ENCODE measurements at places on chromosomes 7 and 10.

GRCh38 chr10:97312897-97313296 lies 6.2 kb upstream of the FRAT1 start:
- no peaks in the 10 kb centered on the region for H3K36me3 ChIP-seq
- no peak for DNase-seq
- peaks cover 8% of the 10 kb centered on the region for H3K4me1 ChIP-seq
- H3K4me3 ChIP-seq, result no peak overlapping the region
- no peak overlapping the region for H3K27ac ChIP-seq

DNA sequence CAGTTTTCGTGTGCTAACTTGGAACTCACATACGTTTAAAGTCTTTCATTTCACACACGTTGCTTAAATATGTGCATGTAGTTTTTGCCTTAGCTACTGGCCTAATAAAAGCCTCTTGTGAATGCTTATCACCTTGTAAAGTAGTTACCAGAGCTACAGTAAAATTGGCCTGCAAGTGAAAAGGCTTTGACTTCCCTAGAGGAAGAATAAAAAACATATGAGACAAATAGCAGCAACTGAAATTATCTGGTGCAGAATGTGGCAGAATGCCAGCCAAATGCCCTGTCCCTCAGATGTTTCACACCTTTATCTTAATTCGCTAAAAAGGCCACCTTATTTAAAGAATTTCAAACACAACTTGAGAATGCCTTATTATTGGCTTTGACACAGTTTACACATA lies 28.1 kb upstream of the RPA3 start:
- no peak overlapping the region for H3K4me3 ChIP-seq
- no peaks in the 10 kb centered on the region for H3K4me1 ChIP-seq
- H3K27me3 ChIP-seq, result no peaks in the 10 kb centered on the region
- H3K36me3 ChIP-seq, result no peaks in the 10 kb centered on the region
- H3K27ac ChIP-seq, result no peak overlapping the region

DNA sequence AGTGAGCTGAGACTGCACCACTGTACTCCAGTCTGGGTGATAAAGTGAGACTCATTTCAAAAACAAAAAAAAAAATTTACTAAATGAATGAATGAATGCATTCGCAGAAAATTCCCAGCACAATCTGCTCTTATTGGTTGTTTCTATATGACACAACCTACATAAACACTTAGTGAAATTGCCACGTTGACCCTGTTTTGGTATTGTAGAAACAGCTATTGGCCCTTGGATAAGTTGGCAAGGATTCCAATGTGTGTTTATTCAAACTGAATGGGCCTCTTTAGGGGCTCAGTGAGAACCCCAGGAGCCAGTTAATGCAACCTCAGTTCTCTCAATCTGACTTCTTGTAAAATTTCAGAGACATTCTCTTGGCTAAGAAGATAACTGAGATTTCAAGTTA lies 66.0 kb downstream of the HHEX start:
- H3K4me1 ChIP-seq, result no peaks in the 10 kb centered on the region
- H3K27me3 ChIP-seq, result no peaks in the 10 kb centered on the region
- no peak for DNase-seq
- H3K27ac ChIP-seq, result peak overlapping the region; percentile 85
- H3K36me3 ChIP-seq, result no peaks in the 10 kb centered on the region
- no peak overlapping the region for H3K4me3 ChIP-seq

GRCh38 chr7:471866-472639 lies 47.6 kb downstream of the PDGFA start:
- peaks cover 26% of the 10 kb centered on the region for H3K4me1 ChIP-seq
- DNase-seq, result peak; percentile 83

- no peak for DNase-seq
- H3K27me3 ChIP-seq, result no peaks in the 10 kb centered on the region
- no peak overlapping the region for H3K4me3 ChIP-seq
Measured at GRCh38 chr7:47373871-47374451, 207.9 kb downstream of the TNS3 start.

DNA sequence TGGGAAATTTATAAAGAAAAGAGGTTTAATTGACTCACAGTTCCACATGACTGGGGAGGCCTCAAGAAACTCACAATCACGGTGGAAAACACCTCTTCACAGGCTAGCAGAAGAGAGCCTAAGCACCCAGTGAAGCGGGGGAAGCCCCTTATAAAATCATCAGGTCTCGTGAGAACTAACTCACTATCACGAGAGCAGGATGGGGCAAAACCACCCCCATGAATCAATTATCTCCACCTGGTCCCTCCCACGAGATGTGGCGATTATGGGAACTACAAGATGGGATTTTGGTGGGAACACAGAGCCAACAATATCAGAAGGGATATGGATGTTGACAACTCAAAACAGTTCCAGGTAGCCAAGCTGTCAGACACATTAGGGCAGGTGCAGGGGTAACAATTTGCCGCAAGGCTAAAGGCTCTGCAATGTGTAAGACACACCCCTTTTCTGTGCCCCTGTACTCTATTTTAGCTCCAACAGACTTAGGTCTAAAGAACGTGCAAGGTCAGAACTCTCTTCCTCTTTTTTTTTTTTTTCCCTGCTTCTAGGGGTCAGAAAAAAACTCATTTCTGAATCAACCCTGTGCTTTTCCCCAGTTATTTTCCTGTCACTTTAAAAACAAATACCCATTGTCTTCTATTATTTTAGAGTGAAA lies 30.7 kb upstream of the RBM20 start:
- H3K4me3 ChIP-seq, result no peak overlapping the region
- no peaks in the 10 kb centered on the region for H3K36me3 ChIP-seq
- DNase-seq, result no peak
- H3K27me3 ChIP-seq, result no peaks in the 10 kb centered on the region

GRCh38 chr7:123498601-123499000 lies 35.8 kb downstream of the IQUB start:
- no peaks in the 10 kb centered on the region for H3K27me3 ChIP-seq
- H3K27ac ChIP-seq, result no peak overlapping the region
- no peak for DNase-seq
- H3K4me1 ChIP-seq, result no peaks in the 10 kb centered on the region

GRCh38 chr10:92238586-92239098 lies 52.2 kb downstream of the CPEB3 start:
- no peaks in the 10 kb centered on the region for H3K36me3 ChIP-seq
- H3K4me3 ChIP-seq, result peak overlapping the region; percentile 68
- peaks cover 30% of the 10 kb centered on the region for H3K4me1 ChIP-seq
- DNase-seq, result no peak

GRCh38 chr10:104045151-104046089 lies 40.3 kb downstream of the COL17A1 start:
- H3K4me1 ChIP-seq, result no peaks in the 10 kb centered on the region
- H3K36me3 ChIP-seq, result no peaks in the 10 kb centered on the region
- H3K4me3 ChIP-seq, result no peak overlapping the region
- DNase-seq, result no peak

GRCh38 chr7:148442933-148443332 lies 147.6 kb upstream of the C7orf33 start:
- no peak for DNase-seq
- no peaks in the 10 kb centered on the region for H3K4me1 ChIP-seq
- H3K4me3 ChIP-seq, result no peak overlapping the region
- no peak overlapping the region for H3K27ac ChIP-seq
- H3K36me3 ChIP-seq, result no peaks in the 10 kb centered on the region

DNA sequence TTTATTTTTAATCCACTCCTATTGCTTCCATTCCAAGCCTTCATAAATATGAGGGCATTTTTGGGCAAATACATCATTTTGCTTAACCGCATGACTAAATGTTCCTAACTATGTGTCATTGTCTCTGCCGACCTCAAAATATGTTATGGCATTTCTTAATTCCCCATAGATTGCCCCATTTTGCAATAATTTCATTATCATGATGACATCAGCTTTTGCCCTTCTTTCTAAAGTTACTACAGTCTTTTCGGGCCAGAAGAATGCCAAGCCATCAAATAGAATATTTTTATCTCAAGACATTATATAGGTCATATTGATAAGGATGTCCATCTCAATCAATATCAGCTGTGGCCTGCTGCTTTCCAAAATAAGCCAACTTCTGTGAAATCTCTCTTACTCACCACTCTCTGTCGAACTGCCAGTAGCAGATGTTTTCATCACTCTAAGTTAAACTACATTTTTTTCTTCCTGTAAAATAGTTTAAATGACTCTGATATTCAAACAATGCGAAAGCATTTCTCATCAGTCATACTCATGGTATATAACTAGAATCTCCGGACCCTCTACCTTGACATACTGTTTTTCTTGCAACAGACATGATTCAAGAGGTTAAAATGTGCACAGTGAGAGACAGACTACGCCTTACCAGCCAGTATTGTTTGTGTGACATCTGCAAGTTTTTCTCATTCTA lies 1254.6 kb upstream of the CELF2 start:
- H3K4me3 ChIP-seq, result no peak overlapping the region
- no peaks in the 10 kb centered on the region for H3K36me3 ChIP-seq
- H3K27me3 ChIP-seq, result no peaks in the 10 kb centered on the region
- no peak for DNase-seq
- no peaks in the 10 kb centered on the region for H3K4me1 ChIP-seq

GRCh38 chr7:39693812-39694211 lies 70.4 kb downstream of the RALA start:
- H3K4me3 ChIP-seq, result no peak overlapping the region
- DNase-seq, result no peak
- H3K27me3 ChIP-seq, result no peaks in the 10 kb centered on the region
- peaks cover 13% of the 10 kb centered on the region for H3K36me3 ChIP-seq

GRCh38 chr10:48804740-48805182 lies 120.1 kb downstream of the WDFY4 start:
- H3K4me1 ChIP-seq, result no peaks in the 10 kb centered on the region
- H3K27me3 ChIP-seq, result no peaks in the 10 kb centered on the region
- no peak overlapping the region for H3K27ac ChIP-seq
- no peaks in the 10 kb centered on the region for H3K36me3 ChIP-seq
- no peak overlapping the region for H3K4me3 ChIP-seq

DNA sequence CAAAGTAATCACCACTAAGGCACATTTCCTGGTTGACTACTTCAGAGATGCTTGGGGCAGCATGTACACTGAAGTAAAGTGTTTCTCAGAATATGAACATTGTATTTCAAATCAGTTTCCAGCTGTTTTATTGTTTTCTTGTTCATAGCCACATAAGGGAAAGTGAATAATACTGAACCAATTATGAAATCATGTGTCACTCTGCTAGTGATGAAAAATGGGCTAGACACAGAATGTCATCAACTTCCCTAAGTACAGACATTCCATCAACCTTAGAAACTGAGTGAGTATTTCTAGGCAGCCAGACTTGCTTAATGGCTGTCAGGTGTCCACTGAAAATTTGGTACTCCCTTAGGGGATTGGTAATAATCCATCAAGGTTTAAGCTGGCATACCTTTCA lies 603.5 kb downstream of the ARL4A start:
- no peaks in the 10 kb centered on the region for H3K36me3 ChIP-seq
- H3K27me3 ChIP-seq, result no peaks in the 10 kb centered on the region
- no peaks in the 10 kb centered on the region for H3K4me1 ChIP-seq
- no peak for DNase-seq

GRCh38 chr10:60339757-60340156 lies 49.9 kb downstream of the ANK3 start:
- no peak for DNase-seq
- no peaks in the 10 kb centered on the region for H3K4me1 ChIP-seq
- H3K4me3 ChIP-seq, result no peak overlapping the region
- no peaks in the 10 kb centered on the region for H3K27me3 ChIP-seq
- H3K36me3 ChIP-seq, result no peaks in the 10 kb centered on the region

- no peak overlapping the region for H3K27ac ChIP-seq
- no peaks in the 10 kb centered on the region for H3K4me1 ChIP-seq
- peaks cover 7% of the 10 kb centered on the region for H3K27me3 ChIP-seq
- no peak overlapping the region for H3K4me3 ChIP-seq
Measured at GRCh38 chr7:158061884-158062656, 525.6 kb downstream of the PTPRN2 start.

GRCh38 chr7:1192171-1192676 lies 32.2 kb upstream of the ZFAND2A start:
- no peaks in the 10 kb centered on the region for H3K4me1 ChIP-seq
- no peaks in the 10 kb centered on the region for H3K36me3 ChIP-seq
- H3K27ac ChIP-seq, result no peak overlapping the region
- H3K4me3 ChIP-seq, result no peak overlapping the region

- no peak overlapping the region for H3K4me3 ChIP-seq
- no peaks in the 10 kb centered on the region for H3K27me3 ChIP-seq
- no peak for DNase-seq
Measured at GRCh38 chr7:35356495-35356894, 102.6 kb upstream of the TBX20 start.

DNA sequence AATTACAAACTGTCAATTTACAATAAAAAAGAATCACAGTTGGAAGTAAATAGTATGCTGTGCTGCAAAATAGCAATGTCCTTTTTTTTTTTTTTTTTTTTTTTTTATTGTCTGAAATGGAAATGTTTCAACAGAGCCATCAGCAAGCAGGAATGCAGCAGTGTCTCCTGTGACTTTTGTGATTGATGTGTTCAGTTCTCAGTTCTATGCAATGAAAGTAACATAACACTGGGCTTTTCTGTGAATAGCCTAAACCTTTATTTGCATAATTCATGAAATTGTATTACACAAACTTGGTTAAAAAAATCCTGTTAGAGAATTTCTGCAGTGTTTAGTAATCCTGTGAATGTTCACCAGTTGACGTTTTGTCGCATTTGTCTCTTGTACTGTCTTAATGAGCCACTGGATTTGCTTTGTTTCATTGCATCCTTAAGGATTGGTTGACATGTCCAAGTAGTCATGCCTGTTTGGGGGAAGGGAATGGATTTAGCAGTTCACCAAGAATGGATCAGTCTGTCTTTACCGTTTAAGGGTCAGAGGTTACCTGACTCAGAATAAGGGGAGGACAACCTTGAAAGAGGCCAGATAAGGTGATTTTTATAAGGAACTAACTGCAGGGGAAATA lies 192.7 kb downstream of the MLLT10 start:
- no peak for DNase-seq
- peaks cover 18% of the 10 kb centered on the region for H3K36me3 ChIP-seq
- H3K4me1 ChIP-seq, result peaks cover 11% of the 10 kb centered on the region
- no peak overlapping the region for H3K27ac ChIP-seq
- H3K4me3 ChIP-seq, result no peak overlapping the region

DNA sequence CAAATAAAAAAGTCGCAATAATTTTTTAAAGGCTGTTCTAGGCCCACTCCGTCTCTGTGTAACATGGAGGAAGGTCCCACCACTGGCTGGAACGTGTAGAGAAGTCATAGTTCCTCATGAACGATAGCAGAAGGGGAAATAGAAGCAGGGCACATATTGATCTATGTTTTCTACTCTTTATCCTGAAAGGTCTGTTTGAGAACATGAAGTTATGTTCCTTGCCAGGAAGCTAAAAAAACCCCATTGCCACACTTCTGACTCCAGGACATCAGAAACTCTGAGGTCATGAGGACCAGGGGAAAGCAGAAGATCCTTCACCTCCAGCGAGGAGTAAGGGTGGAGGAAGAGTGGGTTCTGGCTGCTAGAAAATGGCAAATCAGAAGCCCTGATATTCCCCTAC lies 10.8 kb downstream of the ANKRD22 start:
- no peak overlapping the region for H3K4me3 ChIP-seq
- no peaks in the 10 kb centered on the region for H3K36me3 ChIP-seq
- no peaks in the 10 kb centered on the region for H3K27me3 ChIP-seq
- H3K27ac ChIP-seq, result no peak overlapping the region

- DNase-seq, result no peak
- H3K36me3 ChIP-seq, result peaks cover 19% of the 10 kb centered on the region
- H3K4me3 ChIP-seq, result peak overlapping the region; percentile 59
- peaks cover 91% of the 10 kb centered on the region for H3K4me1 ChIP-seq
- H3K27me3 ChIP-seq, result no peaks in the 10 kb centered on the region
- peak overlapping the region; percentile 91 for H3K27ac ChIP-seq
Measured at GRCh38 chr7:4724648-4725013, 42.5 kb downstream of the FOXK1 start.

GRCh38 chr10:871951-872403 lies 59.5 kb downstream of the LARP4B start:
- H3K27ac ChIP-seq, result no peak overlapping the region
- H3K4me1 ChIP-seq, result peaks cover 8% of the 10 kb centered on the region
- H3K27me3 ChIP-seq, result no peaks in the 10 kb centered on the region
- DNase-seq, result no peak
- H3K4me3 ChIP-seq, result no peak overlapping the region

Measured in tibial artery (tissue), 4 donors.